CD4-positive, alpha-beta memory T cell (primary cell): ENCODE measurements at places on chromosomes 5 and 9. TPM values are rescaled to one million over a fixed set of nuclear protein-coding genes. Genes with fewer than 3 reads are reported as not detected.
A peak's percentile ranks its signal among the peaks of the same experiment; 100 is the strongest.

Gene ENTPD8
- not detected for total RNA-seq

GRCh38 chr5:100131161-100131560 lies 404.0 kb upstream of the FAM174A start:
- no peak overlapping the region for H3K4me3 ChIP-seq
- no peak overlapping the region for H3K27ac ChIP-seq
- no peaks in the 10 kb centered on the region for H3K27me3 ChIP-seq
- no peaks in the 10 kb centered on the region for H3K36me3 ChIP-seq
- DNase-seq: no peak

DNA sequence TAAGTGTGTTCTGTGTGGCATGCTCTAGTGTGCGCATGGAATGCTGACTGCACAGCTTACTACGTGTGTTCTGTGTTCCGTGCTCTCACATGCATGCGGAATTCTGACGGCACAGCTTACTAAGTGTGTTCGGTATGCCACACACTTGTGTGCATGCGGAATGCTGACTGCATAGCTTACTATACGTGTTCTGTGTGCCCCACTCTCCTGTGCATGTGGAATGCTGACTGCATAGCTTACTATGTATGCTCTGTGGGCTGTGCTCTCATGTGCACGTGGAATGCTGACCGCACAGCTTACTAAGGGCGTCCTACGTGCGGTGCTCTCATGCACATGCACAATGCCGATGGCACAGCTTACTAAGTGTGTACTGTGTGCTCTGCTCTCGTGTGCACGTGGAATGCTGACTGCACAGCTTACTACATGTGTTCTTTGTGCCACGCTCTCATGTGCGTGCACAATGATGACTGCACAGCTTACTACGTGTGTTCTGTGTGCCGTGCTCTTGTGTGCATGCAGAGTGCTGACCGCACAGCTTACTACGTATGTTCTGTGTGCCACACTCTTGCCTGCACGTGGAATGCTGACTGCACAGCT lies 548.9 kb downstream of the IRX1 start:
- H3K36me3 ChIP-seq: no peaks in the 10 kb centered on the region
- H3K4me3 ChIP-seq: no peak overlapping the region
- no peaks in the 10 kb centered on the region for H3K4me1 ChIP-seq

DNA sequence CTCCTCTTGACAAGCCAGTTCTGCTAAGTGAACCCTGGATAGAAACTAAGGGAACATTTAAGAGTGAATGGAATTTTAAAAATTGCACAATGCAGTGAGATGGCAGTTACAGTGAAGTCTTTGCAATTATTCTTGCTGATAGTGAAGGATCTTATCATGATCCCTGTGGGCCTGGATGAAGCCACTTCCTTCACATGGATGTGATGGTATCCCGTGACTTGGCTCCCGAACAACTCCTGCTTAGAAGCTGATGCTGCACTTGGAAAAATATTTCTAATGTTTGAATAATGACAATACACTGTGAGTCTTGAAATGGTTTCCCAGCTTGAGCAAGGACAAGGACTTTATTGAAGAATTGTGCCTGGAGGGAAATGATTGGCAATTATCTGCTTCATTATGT lies 49.2 kb upstream of the NTRK2 start:
- H3K27ac ChIP-seq: no peak overlapping the region
- no peaks in the 10 kb centered on the region for H3K4me1 ChIP-seq
- no peak for DNase-seq
- H3K36me3 ChIP-seq: no peaks in the 10 kb centered on the region
- no peaks in the 10 kb centered on the region for H3K27me3 ChIP-seq

DNA sequence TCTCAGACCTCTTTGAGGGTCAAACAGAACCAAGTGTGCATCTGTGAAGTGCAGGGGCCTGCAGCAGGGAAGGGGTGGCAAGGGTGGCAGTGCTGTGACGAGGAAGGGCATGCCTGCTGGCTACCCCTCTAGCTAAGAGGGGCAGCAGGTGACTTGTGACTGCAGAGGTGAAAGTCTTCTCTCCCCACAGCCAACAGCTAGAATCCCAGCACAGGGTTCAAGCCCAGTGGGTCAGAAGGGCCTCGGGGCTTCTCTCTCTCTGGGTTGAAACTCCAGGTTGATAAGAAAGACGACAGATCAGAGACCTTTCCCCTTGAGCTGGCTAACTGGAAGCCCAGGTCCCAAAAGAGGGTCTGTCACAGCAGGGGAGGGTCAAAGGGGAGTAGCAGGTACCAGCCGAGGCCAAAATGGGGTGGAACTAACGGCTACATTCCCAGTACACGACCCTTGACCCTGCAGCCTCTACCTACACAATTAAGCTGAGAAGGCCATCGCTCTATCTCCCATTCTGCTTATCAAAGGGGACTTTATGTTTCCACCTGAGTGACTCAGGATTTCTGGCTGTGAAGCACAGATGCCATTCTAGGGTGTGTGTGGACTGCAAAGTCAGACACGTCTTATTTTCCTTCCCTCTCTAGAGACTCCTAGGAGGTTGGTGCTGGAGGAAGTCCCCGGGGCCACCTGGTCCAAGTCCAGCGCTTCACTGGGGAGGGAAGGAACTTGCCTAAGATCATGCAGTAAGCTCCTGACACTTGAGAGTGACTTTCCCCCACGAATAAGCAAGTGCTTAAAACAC lies 14.6 kb downstream of the ANKS6 start:
- peaks cover 3% of the 10 kb centered on the region for H3K36me3 ChIP-seq
- DNase-seq: no peak
- no peak overlapping the region for H3K27ac ChIP-seq
- no peaks in the 10 kb centered on the region for H3K4me1 ChIP-seq
- H3K27me3 ChIP-seq: no peaks in the 10 kb centered on the region
- H3K4me3 ChIP-seq: no peak overlapping the region

GRCh38 chr5:175460126-175460525 lies 16.1 kb upstream of the DRD1 start:
- H3K27ac ChIP-seq: no peak overlapping the region
- H3K4me1 ChIP-seq: peaks cover 4% of the 10 kb centered on the region
- no peaks in the 10 kb centered on the region for H3K36me3 ChIP-seq

DNA sequence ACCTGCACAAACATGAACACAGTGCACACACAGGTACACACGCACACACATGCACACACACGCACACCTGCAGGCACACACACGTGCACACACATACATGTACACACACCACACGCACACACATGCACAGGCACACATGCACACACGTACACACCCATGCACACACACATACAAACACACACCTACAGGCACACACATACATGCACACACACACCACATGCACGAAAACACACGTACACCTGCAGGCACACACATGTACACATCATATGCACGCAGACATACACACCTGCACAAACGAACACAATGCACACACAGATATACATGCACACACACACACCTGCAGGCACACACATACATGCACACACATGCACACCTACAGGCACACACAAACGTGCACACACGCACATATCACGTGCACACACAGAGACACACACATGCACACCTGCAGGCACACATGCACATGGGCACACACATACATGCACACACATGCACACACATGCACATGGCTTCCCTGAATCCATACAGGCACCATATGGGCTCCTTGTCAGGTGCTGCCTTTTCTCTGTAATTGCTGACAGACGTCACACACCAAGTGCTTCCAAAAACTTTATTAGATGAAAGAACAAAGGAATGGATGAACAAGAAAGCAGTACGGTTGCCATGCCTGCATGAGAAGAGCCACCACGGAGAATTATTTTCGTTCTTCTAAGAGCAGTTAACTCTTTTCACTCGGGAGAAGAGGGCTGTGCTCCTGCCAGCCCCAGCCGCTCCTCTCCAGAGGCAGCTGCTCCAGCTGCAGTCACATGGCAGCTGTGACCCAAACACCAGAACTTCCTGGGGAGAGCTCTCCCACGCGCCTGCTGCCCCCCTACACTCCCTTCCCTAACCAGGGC lies 57.2 kb downstream of the EXD3 start:
- H3K4me3 ChIP-seq: no peak overlapping the region
- H3K27me3 ChIP-seq: no peaks in the 10 kb centered on the region
- no peak overlapping the region for H3K27ac ChIP-seq
- no peaks in the 10 kb centered on the region for H3K4me1 ChIP-seq
- DNase-seq: no peak

DNA sequence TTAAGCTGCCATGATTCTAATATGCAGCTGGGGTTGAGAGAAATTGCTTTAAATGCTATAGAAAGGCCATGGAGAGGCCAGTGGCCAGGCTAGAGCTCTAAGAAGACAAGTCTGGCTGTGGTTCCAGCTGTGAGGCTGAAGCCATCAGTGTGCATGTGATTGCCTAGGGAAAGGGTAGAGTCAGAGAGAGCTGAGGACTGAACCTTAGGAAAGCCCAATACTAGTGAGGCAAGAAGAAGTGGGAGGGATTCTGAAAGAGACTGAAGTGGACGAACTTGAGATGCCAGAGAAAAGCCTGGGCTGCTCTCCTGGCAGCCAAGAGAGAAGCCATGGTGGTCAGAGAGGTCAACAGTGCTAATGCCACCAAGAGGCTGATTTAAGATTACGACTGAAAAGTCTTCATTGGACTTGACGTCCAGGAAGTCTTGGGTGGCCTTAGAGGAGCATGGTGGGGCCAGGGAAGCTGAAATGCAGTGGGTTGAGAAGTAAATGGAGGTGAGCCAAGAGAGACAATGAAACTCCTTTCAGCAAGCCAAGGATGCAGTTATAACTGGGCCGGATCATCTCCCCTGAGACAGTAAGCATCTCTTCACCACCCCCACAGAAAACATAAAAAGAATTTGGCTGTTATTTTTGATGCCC lies 133.2 kb downstream of the TMEM174 start:
- H3K27ac ChIP-seq: no peak overlapping the region
- peaks cover 32% of the 10 kb centered on the region for H3K27me3 ChIP-seq
- no peak for DNase-seq

DNA sequence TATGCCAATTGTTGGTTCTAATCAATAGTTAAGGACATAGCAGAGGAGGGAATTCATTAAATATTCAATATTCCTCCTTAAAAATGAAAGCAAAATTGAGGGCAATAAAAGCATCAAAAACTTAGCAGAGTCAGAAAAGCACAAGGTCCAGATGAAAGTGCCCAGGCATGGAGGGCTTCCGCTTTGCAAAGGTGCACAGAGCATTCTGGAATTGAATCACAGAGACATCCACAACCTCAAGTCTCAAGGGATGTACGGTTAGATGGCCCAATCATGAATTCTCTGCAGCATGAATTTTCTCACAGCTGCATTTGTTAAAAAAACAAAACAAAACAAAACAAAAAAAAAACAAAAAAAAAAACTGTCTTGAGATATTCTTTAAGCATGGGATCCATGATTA lies 253.7 kb downstream of the SPOCK1 start:
- H3K4me3 ChIP-seq: no peak overlapping the region
- H3K27ac ChIP-seq: no peak overlapping the region
- H3K4me1 ChIP-seq: no peaks in the 10 kb centered on the region
- DNase-seq: no peak

- H3K4me3 ChIP-seq: no peak overlapping the region
- DNase-seq: peak; percentile 78
- no peaks in the 10 kb centered on the region for H3K4me1 ChIP-seq
- H3K36me3 ChIP-seq: no peaks in the 10 kb centered on the region
- no peak overlapping the region for H3K27ac ChIP-seq
Observed at GRCh38 chr5:139968547-139969261, 74.4 kb downstream of the NRG2 start.

DNA sequence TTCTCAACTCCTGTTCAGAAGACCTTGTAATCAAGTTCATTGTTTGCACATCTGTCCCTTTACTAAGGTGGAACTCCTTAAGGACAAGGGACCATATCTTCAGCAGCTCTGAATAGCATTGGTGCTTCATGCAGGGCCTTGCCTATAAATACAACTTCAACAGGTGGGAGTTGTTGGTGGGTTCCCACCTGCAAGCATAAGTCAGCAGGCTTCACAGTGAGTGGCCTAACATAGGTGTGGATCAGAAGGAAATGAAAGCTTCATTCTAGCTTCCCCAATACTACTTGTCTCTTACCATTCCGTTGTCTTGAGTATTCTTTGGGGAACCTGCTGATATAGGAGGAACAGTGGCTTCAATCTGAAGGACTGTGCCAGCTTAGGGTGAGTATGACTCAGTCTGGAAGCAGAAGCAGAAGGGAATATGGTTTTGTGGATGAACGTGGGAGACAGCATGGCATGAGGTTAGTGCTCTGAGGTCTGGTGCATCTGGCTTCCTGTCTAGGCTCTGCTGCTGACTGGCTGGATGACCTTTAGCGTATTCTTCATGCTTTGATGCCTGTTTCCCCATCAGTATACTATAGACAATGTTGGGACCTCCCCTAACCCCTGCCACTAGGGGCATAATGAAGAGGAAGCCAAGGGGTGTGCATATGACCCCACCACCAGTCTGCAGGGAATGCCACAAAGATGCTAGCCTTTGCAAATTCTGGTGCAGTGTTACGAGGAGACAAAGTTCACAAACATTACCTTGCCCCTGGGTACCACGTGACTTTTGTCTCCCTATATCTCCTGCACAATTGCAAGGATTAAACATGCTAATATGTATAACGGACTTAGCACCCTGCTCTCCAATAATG lies 192.3 kb downstream of the PALM2AKAP2 start:
- no peak for DNase-seq
- peaks cover 53% of the 10 kb centered on the region for H3K4me1 ChIP-seq
- no peaks in the 10 kb centered on the region for H3K36me3 ChIP-seq
- H3K27ac ChIP-seq: no peak overlapping the region
- no peak overlapping the region for H3K4me3 ChIP-seq

DNA sequence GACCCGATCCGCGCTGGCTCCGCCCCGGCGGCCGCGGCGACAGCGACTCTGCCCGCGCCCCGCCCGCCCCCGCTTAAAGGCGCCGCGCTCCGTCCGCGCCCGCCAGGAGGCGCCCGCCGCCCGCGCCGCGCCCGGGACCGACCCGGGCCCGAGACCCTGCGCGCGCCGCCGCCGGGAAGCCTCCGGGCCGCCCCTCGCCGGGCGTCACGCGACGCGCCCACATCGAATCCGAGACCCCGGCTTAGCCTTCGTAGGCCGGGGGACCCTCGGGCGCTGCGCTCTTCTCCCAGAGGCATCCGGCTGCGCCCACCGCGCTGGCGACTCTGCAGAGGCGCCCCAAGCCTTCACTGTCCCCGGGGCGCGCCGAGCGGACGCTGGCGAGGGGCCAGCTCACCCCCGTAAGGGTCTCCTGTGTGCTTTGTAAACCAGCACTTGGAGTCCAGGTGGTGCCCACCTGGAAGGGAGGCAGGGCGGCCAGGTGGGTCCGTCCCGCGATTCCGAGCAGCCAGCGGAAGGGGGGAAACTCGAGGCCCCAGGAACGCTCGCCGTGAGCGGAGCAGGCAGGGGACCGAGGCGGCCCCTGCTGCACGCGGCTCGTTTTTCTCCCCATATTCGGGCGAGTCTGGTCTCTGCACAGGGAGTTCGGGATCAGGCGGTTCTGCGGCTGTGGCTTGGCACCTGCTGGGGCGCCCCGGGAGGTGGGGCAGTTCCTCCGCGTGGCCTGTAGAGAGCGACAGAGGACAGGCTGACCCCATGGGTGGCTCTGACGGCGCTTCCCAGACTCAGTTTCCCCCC lies 423 bp upstream of the ABCA2 start:
- peak overlapping the region; percentile 68 for H3K27ac ChIP-seq
- peak; percentile 64 for DNase-seq
- H3K36me3 ChIP-seq: no peaks in the 10 kb centered on the region
- H3K4me1 ChIP-seq: peaks cover 73% of the 10 kb centered on the region
